Right lung (tissue), 10 donors: ENCODE measurements at places on chromosomes 12 and 14. TPM values are rescaled to one million over a fixed set of nuclear protein-coding genes. Genes with fewer than 3 reads are reported as not detected.

DNA sequence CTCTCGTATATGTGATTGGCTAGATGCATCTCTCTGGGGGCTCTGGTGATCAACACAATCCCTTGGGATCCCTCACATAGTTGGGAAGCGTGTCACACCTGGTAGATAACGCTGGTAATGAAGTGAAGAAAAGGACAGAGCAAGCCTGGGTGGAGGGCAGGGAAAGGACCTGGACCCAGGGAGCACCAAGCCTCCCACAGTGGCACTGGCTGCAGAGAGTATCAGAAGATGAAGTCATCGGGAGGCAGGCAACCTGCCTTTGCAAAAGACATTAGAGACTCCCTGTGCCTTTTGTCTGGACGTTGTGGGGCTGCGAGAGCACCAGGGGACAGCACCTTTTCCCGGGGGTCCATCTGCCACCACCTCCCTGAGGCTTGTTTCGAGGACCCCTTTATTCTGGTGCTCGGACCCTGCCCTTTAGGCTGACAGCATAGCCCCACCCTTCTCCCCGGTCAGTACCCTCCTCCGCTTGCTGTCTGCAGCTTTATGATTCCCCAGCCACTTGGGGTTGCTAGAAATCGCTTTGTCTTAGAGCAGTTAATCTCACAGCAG is 116.4 kb downstream of the EML1 start:
- DNase-seq, result no peak

DNA sequence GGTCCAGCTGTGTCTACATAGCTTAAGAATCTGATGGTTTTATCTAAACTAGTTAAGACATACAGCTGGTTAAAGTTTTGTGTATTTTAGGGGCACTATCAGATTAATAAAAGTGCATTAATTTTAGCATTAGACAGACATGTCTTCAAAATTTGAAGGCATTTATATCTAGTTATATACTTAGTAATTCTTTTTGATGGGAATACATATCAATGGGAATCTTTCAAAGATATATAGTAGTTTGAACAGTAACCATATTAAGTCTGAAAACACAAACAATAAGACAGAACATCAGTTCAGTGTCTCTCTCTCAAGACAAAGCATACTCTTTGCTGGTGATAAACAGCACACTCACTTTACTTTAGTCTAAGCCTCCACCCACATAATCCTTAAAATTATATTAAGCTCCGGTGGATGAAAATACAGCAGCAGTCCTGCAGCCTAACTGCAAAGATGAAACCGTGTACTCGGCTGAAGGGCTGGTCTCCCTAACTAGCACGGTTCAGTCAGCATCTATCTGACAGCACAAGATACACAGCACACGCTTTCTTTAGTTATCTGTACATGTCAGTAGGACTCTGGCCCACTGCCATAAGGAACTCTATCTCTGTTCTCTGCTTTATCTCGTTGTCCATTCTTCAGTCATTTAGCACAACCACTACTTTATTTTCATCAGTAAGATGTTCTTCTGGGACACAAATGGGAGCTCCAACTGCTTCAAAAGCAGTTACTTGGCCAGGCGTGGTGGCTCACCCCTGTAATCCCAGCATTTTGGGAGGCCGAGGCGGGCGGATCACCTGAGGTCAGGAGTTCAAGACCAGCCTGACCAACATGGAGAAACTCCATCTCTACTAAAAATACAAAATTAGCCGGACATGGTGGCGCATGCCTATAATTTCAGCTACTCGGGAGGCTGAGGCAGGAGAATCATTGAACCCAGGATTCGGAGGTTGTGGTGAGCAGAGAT is 80.5 kb downstream of the MED13L start:
- no peak for DNase-seq

DNA sequence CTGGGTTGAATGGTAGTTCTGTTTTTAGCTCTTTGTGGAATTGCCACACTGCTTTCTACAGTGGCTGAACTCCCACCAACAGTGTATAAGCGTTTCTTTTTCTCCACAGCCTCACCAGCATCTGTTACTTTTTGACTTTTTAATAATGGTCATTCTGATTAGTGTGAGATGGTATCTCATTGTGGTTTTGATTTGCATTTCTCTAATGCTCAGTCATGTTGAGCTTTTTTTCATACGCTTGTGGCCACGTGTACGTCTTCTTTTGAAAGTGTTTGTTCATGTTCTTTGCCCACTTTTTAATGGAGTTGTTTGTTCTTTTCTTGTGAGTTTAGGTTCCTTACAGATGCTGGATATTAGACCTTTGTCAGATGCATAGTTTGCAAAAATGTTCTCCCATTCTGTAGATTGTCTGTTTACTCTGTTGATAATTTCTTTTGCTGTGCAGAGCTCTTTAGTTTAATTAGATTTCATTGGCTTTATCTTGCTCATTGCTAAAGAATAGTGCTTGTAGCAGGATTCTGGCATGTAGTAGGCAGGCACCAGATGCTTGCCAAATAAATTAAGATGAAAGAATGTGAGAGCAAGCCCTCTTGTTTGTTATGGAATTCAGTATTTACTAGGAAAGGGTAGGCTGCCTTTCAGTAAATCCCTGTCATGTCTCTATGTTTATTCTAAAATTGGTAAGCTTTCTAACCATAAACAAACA is 86.8 kb downstream of the PDE3A start:
- DNase-seq, result no peak

DNA sequence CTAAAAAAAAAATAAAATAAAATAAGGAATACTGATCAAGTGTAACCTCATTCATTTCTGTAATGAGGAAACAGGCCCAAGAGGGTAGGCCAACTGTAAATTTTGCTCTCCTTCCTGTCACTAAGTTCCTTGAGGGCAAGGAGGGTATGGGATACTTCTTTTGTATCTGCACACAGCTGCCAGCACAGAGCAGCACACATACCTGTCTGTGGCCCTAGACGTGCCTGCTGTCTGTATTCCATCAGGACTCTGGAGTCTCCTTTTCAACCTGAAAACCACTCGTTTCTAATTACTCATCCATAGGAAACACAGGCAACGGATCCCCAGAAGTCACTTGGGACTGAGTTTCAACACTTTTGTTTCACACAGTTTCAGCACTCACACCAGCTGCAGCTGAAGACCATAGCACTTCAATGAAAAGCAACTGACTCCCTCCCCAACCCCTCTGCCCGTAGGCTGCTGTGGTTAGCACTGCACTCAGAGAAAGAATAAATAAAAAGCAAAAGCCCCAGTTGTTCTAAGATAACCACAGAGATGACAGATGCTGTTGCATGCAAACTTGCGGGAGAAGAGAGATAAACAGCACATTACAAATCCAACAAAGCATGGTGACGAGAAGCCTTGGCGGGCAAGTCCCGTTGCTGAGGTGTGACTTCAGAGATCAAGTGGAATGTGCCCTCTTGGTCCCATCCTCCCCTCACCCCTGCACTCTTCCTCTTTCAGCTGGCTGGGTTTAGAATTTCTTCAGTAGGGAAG is 24.9 kb downstream of the CRACR2A start:
- no peak for DNase-seq

DNA sequence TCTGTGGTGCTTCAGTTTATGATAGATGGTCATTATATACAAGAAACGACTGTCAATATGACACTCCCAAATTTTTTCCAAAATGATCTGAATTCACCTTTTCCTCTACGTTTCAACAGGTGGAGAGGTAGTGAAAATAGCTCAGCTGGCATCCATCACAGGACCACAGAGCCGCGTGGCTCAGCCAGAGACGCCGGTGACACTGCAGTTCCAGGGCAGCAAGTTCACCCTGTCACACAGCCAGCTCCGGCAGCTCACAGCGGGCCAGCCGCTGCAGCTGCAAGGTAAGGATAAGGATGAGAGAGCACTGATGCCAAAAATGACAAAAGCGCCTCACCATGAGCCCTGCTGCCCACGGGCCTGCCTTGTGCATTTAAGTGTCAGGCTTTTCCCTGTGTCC is 73.9 kb downstream of the EP400 start:
- no peak for DNase-seq

DNA sequence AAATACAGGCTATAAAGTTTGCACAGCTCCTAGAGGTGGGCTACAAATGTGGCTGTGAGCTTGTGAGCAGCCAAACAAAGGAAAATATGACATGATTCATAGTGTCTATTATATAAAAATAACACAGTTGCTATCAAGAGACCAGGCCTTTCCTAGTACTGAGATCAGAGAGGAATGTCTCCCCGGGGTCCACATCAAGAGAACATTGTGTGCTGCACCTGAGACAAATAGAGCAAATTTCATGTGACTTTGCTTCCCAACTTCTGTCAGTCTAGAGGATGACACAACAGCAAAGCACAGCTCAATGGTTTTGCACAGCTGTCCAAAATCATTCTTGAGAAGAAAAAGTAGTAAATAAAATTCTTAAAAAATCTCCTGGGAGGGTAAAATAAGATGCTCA is 297.5 kb upstream of the PRKD1 start:
- DNase-seq, result no peak

DNA sequence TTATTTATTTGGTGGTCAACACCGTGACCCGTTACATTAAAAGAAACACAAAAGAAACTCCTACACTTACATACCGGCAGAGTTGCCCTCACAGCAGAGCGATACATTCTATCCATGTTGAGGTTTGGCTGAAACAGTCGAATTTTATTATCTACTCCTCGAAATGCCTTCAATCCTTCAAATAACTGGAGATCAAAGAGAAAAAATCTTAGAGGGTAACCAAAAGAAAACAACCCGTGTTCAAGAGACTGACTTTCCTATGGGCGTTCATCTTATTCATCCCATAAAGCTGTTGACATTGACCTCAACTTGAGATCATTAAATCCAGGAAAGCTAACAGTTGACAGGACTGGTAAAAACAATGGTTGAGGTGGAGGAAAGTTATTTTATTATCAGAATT is 67.7 kb downstream of the BCAT1 start:
- DNase-seq, result no peak

DNA sequence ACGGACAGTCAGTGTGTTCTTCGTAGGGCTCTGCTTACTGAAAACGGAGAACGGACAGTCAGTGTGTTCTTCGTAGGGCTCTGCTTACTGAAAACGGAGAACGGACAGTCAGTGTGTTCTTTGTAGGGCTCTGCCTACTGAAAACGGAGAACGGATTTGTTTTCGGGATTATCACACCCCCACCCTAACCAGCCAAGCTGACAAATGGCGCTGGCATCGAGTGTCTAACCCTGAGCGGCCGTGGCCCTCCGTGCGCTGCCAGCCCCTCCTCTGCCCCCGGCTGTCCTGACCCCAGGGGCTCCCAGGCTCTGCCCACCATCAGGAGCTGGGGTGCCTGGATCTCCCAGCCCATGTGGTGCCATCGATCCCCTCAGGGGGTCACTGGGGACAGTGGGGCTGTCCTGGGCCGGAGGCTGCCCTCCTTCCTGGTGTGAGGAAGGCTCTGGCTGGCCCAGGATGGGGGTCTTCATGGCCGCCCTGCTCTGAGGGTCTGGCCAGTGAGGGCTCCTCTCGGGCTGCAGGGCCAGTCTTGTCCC is 57.3 kb downstream of the FBRSL1 start:
- no peak for DNase-seq

- DNase-seq, result no peak
Observed at GRCh38 chr12:82862069-82862841, 175.5 kb downstream of the TMTC2 start.

DNA sequence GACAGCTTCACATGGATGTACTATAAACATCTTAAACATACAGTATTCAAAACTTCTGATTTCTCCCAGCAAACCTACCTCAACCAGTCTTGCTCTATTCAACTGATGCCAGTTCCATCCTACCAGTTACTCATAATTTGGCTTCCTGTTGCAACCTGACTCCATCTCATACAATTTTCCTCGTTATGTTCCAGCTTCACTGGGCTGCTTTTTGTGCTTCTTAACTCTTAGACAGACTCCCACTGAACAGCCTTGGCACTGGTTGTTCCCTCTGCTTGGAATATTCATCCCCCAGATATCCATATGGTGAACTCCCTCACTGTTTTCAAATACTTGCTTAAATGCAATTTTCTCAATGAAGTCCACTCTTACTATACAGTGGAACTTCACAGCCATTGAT is 249.2 kb downstream of the AEBP2 start:
- no peak for DNase-seq

The CACNA2D4 gene
- polyA plus RNA-seq, result 1.7 TPM

The GPR162 gene
- polyA plus RNA-seq, result 7.1 TPM

The SOAT2 gene
- 0.24 TPM for polyA plus RNA-seq

The KRT79 gene
- not detected for polyA plus RNA-seq

The BDKRB1 gene
- 0.42 TPM for polyA plus RNA-seq

The PMCH gene
- polyA plus RNA-seq, result not detected

The NEUROD4 gene
- not detected for polyA plus RNA-seq
